Activated T-cell treated with anti-CD3 and anti-CD28 coated beads, Interleukin-2, amount 50 U/mL, for 72 hours (primary cell): ENCODE measurements at places on chromosomes 3 and 15. TPM values are rescaled to one million over a fixed set of nuclear protein-coding genes. Genes with fewer than 3 reads are reported as not detected.

The CCDC39 gene
- total RNA-seq, result not detected

- H3K4me3 ChIP-seq, result no peak overlapping the region
- no peak overlapping the region for H3K27ac ChIP-seq
- H3K27me3 ChIP-seq, result no peaks in the 10 kb centered on the region
- H3K36me3 ChIP-seq, result peaks cover 3% of the 10 kb centered on the region
These were observed 22.0 kb upstream of the DOCK3 start for GRCh38 chr3:50652709-50653108.

The ARPP21 gene
- not detected for total RNA-seq

The CPNE9 gene
- 0.46 TPM for total RNA-seq

- H3K27ac ChIP-seq, result no peak overlapping the region
- no peak overlapping the region for H3K4me3 ChIP-seq
- no peak for DNase-seq
- no peaks in the 10 kb centered on the region for H3K4me1 ChIP-seq
These were observed 116.4 kb downstream of the SENP2 start for GRCh38 chr3:185702262-185703225.

The FGD5 gene
- total RNA-seq, result not detected

GRCh38 chr3:193046371-193046770, 128.7 kb upstream of the MB21D2 start:
- no peak for DNase-seq
- H3K4me3 ChIP-seq, result no peak overlapping the region
- H3K27me3 ChIP-seq, result no peaks in the 10 kb centered on the region
- no peak overlapping the region for H3K27ac ChIP-seq

DNA sequence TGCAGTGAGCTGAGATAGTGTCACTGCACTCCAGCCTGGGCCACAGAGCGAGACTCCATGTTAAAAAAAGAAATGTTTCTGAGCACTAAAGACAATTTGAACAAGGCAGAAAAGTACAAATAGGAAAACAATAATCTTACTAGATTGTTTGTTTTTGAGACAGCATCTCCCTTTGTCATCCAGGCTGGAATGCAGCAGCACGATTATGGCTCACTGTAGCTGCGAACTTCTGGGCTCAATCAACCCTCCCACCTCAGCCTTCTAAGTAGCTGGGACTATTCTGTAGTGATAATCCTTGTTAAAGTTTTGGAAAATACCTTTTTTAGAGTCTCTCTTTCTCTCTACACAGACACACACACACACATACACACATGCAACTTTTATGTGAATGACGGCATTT, 107.1 kb downstream of the LPP start:
- H3K4me1 ChIP-seq, result peaks cover 28% of the 10 kb centered on the region
- no peaks in the 10 kb centered on the region for H3K36me3 ChIP-seq
- H3K27me3 ChIP-seq, result no peaks in the 10 kb centered on the region
- no peak overlapping the region for H3K4me3 ChIP-seq

- H3K36me3 ChIP-seq, result no peaks in the 10 kb centered on the region
- no peak overlapping the region for H3K4me3 ChIP-seq
- peaks cover 27% of the 10 kb centered on the region for H3K27me3 ChIP-seq
- DNase-seq, result no peak
- H3K4me1 ChIP-seq, result no peaks in the 10 kb centered on the region
These were observed 7.8 kb downstream of the FAM240A start for GRCh38 chr3:46619845-46620778.

GRCh38 chr3:168341956-168342936, 246.5 kb upstream of the GOLIM4 start:
- no peaks in the 10 kb centered on the region for H3K4me1 ChIP-seq
- no peak overlapping the region for H3K27ac ChIP-seq
- H3K4me3 ChIP-seq, result no peak overlapping the region
- no peaks in the 10 kb centered on the region for H3K27me3 ChIP-seq
- DNase-seq, result no peak
- no peaks in the 10 kb centered on the region for H3K36me3 ChIP-seq

The CLDN18 gene
- not detected for total RNA-seq

The TMOD2 gene
- total RNA-seq, result 5.1 TPM

- DNase-seq, result peak; percentile 85
- H3K27ac ChIP-seq, result no peak overlapping the region
- no peaks in the 10 kb centered on the region for H3K27me3 ChIP-seq
- H3K36me3 ChIP-seq, result peaks cover 3% of the 10 kb centered on the region
These were observed 509.1 kb downstream of the SHQ1 start for GRCh38 chr3:72338942-72339669.

DNA sequence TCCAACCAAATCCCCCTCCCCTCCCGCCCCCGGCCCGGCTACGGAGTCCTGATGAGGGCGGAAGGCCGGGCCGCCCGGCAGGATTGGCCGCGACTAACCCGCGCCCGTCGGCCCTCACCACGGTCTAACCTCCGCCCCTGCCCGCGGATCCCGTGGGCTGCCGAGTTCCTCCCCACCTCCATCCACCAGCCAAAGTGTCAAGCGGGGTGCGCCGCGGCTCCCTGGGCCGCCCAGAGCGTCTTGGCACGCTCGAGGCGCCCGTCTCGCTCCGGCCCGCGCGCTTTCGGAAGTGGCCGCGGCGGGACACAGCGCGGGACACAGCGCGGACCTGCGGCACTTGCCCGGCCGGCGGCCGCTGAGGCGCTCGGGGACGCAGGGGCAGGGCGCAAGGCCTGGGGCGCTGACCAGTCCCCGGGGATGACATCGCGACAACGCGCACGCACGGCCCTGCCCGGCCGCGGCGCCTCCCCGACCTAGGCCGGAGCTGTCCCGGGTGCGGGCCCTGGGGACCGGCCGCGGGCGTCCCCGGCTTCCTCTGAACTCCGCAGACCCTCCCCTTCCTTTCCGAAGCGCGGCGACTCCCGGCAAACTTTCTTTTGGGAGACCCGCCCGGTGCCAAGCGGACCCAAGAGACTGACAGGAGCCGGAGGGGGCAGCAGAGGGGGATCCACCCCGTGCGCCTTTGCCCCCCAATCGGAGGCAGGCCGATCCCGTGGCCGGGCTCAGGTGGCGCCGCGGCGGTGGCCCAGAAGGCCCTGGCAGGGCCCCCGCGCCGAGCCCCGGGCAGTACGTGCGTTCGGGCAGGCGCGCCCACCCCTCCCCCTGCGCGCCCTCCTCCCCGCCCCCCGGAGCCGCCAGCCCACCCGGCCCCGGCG, 112.8 kb upstream of the ICE2 start:
- peak overlapping the region; percentile 94 for H3K27ac ChIP-seq
- peaks cover 26% of the 10 kb centered on the region for H3K27me3 ChIP-seq
- peaks cover 66% of the 10 kb centered on the region for H3K4me1 ChIP-seq
- peak; percentile 47 for DNase-seq
- H3K36me3 ChIP-seq, result no peaks in the 10 kb centered on the region
- H3K4me3 ChIP-seq, result peak overlapping the region; percentile 91

The SLC22A13 gene
- total RNA-seq, result 1.2 TPM

DNA sequence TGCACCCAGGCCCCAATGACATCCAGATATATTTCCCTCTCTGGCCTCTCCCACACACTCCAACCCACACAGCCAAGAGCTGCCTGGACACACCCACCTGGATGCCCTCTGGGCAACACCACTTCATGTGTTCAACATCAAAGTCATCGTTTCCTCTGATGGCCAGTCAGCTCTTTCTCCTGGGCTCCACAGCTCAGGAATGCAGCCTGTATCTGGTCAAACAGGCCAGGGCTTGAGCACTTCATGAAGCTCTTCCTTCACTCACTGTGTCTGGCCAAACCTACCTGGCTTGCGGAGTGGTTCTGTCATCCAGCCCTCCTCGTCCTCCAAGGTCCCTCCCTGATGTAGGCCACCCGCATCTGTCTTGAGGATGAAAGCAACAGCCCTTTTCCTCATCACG, 35.8 kb upstream of the SLC6A11 start:
- H3K4me1 ChIP-seq, result peaks cover 9% of the 10 kb centered on the region
- no peaks in the 10 kb centered on the region for H3K36me3 ChIP-seq
- no peak overlapping the region for H3K27ac ChIP-seq
- DNase-seq, result no peak
- no peak overlapping the region for H3K4me3 ChIP-seq

DNA sequence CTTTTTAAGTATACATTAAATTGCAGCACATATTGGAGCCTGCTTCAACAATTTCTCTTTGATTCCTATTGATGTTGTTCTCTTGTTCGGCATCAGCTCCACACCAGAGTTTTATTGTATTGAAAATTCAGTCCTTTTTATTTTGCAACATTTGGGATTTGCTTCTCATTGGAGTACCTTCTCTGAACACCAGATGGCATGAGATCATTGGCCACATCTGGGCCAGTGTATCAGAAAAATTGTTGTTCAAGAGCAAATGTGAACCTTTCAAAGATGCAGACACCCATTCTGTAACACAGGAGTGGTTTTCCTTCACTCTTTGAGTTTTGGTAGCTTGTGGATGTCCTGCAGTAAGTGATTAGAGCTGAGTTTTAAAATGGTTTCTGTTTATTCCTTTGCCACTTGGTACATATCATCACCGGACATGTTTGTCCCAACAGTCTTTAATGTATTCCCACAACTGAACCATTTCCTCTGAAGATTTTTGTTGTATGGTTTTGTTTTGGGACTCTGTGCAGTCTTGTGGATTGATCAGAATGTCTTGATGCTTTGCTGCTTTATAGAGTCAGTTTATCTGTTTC, 96.1 kb downstream of the MCTP2 start:
- H3K36me3 ChIP-seq, result peaks cover 9% of the 10 kb centered on the region
- DNase-seq, result no peak
- no peaks in the 10 kb centered on the region for H3K27me3 ChIP-seq
- peaks cover 27% of the 10 kb centered on the region for H3K4me1 ChIP-seq

The VGLL3 gene
- not detected for total RNA-seq

The LRRC31 gene
- total RNA-seq, result not detected

GRCh38 chr3:190847436-190847835, 15.1 kb downstream of the GMNC start:
- H3K36me3 ChIP-seq, result no peaks in the 10 kb centered on the region
- H3K4me1 ChIP-seq, result no peaks in the 10 kb centered on the region
- H3K4me3 ChIP-seq, result no peak overlapping the region
- no peak for DNase-seq

DNA sequence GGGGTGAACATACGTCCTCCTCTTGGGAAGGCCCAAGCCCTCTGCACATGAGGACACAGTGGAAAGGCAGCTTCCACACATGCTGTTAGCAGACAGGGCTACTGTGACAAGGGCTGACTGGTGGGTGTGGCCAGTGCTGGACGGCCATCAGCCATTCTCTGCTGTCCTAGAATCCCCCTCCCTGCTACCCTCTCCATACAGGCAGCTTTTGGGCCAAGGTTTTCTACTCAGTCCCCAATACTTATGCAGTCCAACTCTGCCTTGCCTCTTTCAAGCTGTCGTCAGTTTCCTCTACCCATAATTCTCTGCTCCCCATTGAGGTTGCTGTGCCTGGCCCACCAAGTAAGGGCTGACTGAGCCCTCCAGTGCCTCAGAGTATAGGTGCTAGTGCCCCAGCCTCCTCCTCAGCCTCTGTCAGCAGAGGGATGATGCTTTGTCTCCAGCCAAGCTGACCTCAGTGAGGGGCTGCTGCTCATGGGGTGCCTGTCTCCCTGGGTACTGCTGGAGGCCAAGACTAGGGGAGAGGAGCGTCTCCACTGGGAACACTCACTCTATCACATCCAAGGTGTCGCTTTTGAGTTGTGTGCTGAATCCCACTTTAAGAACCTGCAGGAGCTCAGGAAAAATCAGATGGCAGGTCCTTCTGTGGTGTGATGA, 2.8 kb downstream of the LOXL1 start:
- DNase-seq, result no peak
- peaks cover 23% of the 10 kb centered on the region for H3K4me1 ChIP-seq
- H3K4me3 ChIP-seq, result no peak overlapping the region
- H3K36me3 ChIP-seq, result no peaks in the 10 kb centered on the region
- H3K27me3 ChIP-seq, result peaks cover 5% of the 10 kb centered on the region

DNA sequence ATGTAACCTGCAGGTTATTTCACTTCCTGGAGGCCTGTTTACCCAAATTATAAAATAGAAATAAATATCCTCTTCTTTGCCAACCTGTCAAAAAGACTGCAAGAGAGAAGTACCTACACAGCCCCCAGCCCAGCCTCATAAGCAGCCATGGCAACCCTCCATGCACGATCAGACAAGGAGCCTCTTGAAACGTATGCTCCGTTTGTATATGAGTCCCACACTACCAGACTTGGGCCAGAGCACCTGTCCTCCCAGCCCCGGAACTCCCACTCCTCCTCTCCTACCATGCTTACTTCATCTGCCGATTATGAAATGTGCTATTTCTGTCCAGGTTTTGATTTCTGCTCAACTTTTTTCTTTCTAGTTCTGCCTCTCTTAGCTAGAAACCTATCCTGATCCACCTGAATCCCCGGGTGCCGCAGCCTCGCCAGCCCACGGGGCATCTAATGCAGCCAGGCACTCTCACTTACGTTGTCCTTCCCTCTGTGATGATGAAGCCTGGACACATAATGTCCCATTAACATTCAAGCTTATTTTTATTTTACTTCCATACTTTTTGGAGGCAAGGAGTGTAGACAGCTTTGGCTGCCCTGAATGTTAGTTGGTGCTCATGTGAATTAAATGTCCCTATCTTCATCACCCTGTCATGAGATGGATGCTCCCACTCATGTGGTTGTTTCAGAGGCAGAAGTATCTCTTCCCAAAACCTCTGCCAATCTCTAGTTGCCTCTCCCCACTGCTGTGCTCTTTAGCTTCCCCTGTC, 73.8 kb downstream of the MB21D2 start:
- H3K27ac ChIP-seq, result no peak overlapping the region
- H3K4me3 ChIP-seq, result no peak overlapping the region
- peaks cover 10% of the 10 kb centered on the region for H3K27me3 ChIP-seq
- no peak for DNase-seq
- H3K36me3 ChIP-seq, result no peaks in the 10 kb centered on the region

GRCh38 chr15:78880242-78880533, 7.5 kb downstream of the MORF4L1 start:
- H3K4me3 ChIP-seq, result peak overlapping the region; percentile 72
- H3K36me3 ChIP-seq, result peaks cover 32% of the 10 kb centered on the region
- no peak for DNase-seq
- peak overlapping the region; percentile 93 for H3K27ac ChIP-seq
- peaks cover 96% of the 10 kb centered on the region for H3K4me1 ChIP-seq
- no peaks in the 10 kb centered on the region for H3K27me3 ChIP-seq

- peak overlapping the region; percentile 75 for H3K27ac ChIP-seq
- peak overlapping the region; percentile 74 for H3K4me3 ChIP-seq
- H3K4me1 ChIP-seq, result peaks cover 97% of the 10 kb centered on the region
- H3K27me3 ChIP-seq, result no peaks in the 10 kb centered on the region
- no peak for DNase-seq
These were observed 25.9 kb downstream of the TBC1D2B start for GRCh38 chr15:78051596-78051995.

- peak; percentile 78 for DNase-seq
- H3K4me3 ChIP-seq, result peak overlapping the region; percentile 44
- H3K27me3 ChIP-seq, result no peaks in the 10 kb centered on the region
- H3K27ac ChIP-seq, result peak overlapping the region; percentile 52
- H3K4me1 ChIP-seq, result peaks cover 99% of the 10 kb centered on the region
These were observed 15.6 kb downstream of the SMAD3 start for GRCh38 chr15:67080900-67081431.

The DAPK2 gene
- total RNA-seq, result 3.3 TPM

GRCh38 chr3:12643010-12643380, 20.9 kb downstream of the RAF1 start:
- H3K4me1 ChIP-seq, result peaks cover 40% of the 10 kb centered on the region
- H3K27ac ChIP-seq, result peak overlapping the region; percentile 20
- H3K27me3 ChIP-seq, result no peaks in the 10 kb centered on the region

The MYO1E gene
- 4.6 TPM for total RNA-seq

- no peaks in the 10 kb centered on the region for H3K36me3 ChIP-seq
- peak overlapping the region; percentile 24 for H3K27ac ChIP-seq
- H3K4me3 ChIP-seq, result peak overlapping the region; percentile 73
- DNase-seq, result no peak
- H3K27me3 ChIP-seq, result no peaks in the 10 kb centered on the region
- peaks cover 93% of the 10 kb centered on the region for H3K4me1 ChIP-seq
These were observed 4.9 kb upstream of the PPP1R2 start for GRCh38 chr3:195548006-195548405.
